Putamen (tissue), 1 donor: ENCODE measurements at places on chromosomes 1 and 21.

DNA sequence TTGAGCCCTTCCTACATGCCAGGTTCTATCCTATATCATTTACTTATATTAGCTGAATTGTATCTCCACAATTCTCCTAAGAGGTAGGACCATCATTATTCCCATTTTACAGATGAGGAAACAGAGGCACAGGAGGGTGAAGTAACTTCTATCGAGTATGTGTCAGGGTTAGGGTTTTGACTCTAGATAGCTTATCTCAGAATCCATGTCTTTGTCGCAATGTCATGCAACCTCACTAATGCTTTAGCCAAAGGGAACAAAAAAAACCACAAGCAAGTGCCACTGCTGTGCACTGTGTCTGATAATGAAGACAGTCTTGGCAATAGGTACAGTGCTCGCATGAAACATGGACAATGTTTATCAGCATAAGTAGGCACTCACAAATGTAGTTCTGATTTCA, 95.4 kb upstream of the CLDN14 start:
- no peak for DNase-seq

GRCh38 chr1:22406722-22407495, 44.7 kb upstream of the ZBTB40 start:
- no peak for DNase-seq

DNA sequence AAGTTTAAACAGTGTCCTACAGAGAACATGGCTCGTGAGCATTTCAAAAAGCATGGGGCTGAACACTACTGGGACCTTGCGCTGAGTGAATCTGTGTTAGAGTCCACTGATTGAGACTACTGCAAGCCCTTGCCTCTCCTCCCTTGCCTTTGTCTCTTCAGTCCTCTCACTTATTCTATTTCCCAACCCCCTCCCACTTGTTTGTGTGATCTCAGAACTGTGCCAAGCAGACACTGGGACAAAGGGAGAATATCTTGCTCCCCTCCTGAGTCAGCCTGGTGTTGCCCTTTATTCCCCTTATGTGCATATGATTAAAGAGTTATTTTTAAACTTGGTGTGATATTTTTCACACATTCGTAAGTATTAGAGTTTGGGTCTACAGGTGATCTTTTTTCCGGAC, 11.1 kb upstream of the RPRD2 start:
- DNase-seq, result no peak

GRCh38 chr1:204128964-204129896, 22.6 kb downstream of the ETNK2 start:
- DNase-seq, result peak; percentile 56

- DNase-seq, result no peak
These were observed 7.5 kb downstream of the LRRC8C start for GRCh38 chr1:89640440-89640839.

DNA sequence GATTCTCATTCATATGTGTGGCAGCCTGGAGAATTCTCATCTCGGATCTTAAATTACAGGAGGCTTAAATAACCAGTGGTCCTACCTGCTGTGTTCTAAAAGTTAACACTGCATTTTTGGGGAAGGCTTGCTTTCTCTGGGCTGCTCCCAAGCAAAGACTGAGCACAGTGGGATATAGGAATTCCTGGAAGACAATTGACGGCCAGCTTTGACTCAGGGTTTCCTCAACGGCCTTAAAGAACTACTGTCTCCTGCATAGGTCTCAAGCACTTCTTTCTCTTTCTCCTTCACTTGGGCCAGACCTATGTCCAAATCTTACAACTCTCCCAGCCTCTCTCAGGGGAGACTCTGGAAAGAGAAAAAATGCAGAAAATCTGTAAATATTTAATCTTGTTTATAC, 1.0 kb upstream of the KRTAP13-3 start:
- DNase-seq, result no peak

DNA sequence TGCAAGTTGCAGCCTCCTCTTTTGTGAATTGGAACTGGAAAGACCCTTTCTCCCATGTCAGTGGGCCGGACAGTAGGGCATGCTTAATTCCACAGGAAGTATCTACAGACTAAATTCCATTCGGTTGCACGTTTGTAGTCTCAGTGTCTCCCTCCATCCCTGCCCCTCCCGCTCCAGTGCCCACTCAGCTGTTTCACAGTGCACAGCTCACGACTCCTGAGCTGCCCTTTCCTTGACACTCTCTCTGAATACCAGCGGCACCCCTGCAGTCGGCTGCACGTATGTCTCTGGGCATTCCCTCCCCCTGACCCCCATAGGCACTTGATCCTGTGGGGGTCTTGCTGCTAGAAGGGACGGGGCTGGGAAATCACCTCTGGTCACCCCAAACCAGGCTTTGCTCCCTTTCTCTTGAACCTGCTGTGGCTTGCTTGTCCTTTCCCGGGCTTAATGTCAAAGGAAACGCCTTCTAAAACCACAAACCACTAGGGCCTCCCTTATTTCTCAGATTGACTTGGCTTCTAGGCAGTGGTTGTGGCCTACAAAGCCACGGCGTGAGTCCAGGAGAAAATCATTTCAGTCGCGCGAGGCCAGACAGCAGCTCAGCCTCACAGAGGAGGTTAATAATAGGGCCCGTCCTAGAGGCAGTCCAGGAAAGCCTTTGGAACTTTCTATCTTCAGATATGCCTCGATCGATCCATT, 365.3 kb upstream of the PROX1 start:
- DNase-seq, result no peak

GRCh38 chr1:204074274-204075138, 1.6 kb downstream of the SOX13 start:
- DNase-seq, result peak; percentile 39

DNA sequence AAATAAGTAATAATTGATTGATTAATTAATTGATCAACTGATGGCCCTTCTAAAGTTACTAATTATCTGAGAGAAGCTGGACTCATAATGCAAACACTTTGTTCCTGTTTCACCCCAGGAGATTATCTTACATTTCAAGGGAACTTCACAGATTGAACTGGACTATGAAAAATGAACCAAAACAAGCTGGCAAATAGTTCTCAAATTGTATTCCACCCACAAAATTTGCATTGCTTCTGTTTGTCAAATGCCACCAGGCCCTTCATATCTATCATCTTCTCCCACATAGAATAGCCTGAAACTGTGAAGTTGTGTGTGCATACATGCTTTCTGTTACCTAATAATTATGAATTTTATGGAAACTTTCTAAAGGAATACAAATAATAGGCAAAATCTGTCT, 104.0 kb downstream of the ZNF281 start:
- DNase-seq, result no peak

DNA sequence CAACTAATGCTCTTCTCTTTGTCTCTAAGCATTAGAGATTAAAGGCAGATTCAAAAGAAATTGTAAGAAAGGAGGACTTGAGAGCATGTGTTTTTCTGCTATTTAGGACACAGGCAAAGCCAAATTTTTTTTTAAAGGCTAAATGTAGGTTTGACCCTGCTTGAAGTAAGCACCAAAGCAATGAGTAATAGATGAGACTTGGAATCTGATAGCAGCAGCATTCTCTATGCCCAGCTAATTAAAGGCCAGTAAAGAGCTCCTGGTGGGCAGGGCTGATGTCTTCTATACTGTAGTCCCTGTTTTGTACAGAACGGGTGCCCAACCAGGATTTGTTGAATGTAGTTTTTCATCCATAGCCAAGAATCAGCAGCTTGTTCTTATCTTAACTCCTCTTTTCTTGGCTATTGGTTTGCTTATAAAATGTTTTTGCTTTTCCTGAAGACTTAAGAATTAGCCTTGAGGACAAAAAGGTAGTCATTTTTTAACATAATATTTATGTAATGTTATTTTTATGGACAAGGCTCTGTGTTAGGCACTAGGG, 179.6 kb downstream of the LMO4 start:
- DNase-seq, result no peak

GRCh38 chr1:27752360-27752759, 20.7 kb upstream of the STX12 start:
- no peak for DNase-seq

DNA sequence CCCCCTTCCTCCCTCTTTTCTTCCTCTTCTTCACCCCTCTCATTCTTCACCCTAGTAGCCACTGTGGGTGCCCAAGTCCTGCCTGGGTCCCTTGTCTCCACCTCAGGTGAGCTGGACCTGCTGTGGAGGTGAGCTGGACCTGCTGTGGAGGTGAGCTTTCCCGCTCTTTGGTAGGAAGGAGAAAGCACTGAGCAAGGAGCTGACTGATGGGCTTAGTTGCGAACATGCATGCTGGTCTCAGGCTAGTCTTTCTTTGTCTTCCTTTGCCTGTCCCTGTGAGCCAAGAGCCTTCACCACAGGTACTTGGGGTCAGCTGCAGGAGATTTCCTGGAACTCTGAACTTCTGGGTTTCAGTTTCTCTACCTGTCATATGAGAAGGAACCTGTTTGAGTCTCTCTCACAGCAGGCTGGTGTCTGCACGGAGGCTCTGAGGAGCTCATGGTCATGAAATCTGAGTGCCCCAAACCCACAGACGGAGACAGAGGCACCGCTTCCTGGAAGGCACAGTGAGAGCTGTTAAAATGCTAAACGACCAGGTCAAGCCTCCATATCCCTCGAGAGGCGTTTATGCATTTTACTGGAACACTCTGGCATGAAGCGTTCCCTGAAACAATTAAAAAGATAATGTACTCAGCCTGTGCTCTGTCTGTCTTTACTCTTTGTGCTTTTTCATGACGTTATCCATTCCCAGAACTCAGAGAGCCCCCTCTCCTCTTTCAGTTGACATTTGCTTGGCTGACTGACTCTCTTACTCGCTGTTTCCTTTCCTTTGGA, 69.5 kb downstream of the RHOU start:
- no peak for DNase-seq

- DNase-seq, result no peak
These were observed 23.6 kb upstream of the DUSP10 start for GRCh38 chr1:221765527-221765926.

- no peak for DNase-seq
These were observed 2.3 kb downstream of the PBXIP1 start for GRCh38 chr1:154953611-154954038.

DNA sequence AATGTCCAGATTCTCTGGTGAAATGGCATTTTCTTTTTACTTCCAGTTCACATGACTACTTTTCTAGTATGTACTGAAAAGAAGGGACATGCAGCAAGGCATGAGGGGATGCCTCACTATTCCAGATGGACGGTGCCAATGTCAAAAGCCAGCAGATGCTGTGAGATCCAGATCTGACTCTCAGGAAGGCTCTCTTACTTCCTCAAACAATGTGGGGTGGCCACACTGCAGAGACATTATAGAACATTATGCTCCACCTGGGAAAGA, 17.7 kb downstream of the CRYZ start:
- DNase-seq, result no peak

- DNase-seq, result no peak
These were observed 2.3 kb downstream of the RHOU start for GRCh38 chr1:228737601-228738041.

DNA sequence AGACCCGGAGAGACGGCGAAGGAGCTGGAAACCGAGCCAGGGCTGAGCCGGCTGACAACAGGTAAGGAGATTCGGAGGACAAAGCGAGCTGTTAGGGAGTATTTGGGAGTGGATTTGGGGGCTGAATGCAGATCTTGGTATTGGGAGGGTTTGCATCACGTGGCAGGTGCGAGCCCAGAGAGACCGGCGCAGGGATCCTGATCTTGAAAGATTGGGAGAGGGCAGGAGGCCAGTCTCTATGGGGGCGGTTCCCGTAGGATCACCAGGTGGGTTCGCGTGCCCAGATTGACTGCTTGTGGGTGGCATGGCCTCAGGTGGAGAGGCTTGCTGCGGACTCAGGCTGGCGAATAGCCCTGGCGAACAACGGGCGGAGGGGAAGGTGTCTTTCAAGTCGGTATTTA, 204 bp downstream of the CIART start:
- no peak for DNase-seq

GRCh38 chr1:198929111-198929604, 290.3 kb downstream of the PTPRC start:
- no peak for DNase-seq

- DNase-seq, result no peak
These were observed 40.5 kb upstream of the RBBP5 start for GRCh38 chr1:205162301-205162700.

DNA sequence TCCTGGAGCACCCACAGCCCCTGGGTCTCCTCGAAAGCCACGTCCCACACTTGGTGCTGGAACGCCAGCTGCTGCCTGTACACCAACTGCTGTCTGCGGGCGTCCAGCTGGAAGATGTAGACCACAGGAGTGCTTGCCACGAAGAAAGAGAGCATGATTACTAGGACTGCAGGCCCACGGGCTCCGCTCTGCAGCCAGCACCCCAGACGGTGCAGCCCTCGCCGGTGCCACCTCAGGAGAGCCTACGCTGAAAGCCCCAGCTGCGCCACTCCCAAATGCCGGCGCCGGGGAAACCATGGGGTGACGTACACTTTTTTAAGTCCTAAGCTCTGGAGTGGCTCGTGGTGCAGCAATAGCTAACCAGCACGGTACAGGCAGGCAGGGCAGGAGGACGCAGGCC, 25.7 kb downstream of the WDR4 start:
- DNase-seq, result no peak

- DNase-seq, result peak; percentile 3
These were observed 7.7 kb upstream of the SLC5A9 start for GRCh38 chr1:48214820-48215219.

DNA sequence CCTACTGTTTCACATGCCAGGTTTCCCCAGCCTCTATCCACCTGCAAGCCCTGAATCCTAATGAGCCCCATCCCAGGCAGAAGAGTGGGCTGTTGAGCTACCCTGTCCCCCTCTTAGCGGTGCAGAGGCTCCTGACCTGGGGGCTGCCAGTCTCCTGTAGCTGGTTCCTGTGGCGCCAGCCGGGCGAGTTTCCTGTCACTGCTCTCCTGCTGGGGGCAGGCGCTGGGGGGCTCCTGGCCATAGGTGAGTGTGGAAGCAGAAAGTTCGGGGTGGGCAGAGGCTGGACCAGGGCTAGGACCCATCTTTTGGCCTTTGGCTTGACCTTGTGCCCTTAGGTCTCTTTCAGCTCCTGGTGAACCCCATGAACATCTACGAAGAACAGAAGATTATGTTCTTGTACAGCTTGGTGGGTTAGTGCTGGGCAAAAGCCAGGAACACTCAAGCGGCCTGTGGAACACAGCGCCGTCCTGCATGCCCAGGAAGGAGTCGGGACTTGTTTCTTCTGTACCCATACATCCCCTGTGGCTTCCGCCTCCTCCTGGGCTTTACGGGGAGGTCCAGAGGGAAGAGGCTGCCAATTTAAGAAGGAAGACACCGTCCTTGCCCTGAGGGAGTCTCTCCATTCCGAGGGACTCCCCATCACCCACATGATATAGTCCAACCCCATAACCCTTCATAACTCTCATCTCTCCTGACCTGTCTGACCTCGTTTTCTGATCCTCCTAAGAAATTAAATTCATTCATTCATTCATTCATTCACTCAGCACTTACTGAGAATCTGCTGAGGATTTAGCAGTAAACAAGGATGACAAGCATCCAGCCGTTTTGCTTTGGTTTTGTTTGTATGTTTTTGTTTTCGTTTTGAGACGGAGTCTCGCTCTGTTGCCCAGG, 939 bp downstream of the DCST1 start:
- DNase-seq, result no peak

- DNase-seq, result no peak
These were observed 11.4 kb downstream of the DMRTB1 start for GRCh38 chr1:53470584-53470983.

DNA sequence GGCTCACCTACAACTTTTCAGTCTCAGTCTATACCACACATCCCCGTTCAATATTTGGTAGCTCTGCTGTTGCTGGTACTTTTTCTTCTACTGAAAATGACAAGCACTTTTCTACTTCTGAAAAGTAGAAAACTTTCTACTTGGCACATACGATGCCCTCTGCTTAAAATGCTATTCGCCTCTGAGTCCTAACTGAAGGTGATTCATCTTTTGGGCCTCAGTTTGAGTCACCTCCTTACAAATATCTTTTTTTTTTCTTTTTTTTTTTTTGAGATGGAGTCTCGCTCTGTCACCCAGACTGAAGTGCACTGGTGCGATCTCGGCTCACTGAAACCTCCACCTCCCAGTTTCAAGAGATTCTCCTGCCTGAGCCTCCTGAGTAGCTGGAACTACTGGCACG, 136.0 kb upstream of the CYYR1 start:
- DNase-seq, result no peak
